ENCODE measurements at places on chromosomes 11 and 22.

DNA sequence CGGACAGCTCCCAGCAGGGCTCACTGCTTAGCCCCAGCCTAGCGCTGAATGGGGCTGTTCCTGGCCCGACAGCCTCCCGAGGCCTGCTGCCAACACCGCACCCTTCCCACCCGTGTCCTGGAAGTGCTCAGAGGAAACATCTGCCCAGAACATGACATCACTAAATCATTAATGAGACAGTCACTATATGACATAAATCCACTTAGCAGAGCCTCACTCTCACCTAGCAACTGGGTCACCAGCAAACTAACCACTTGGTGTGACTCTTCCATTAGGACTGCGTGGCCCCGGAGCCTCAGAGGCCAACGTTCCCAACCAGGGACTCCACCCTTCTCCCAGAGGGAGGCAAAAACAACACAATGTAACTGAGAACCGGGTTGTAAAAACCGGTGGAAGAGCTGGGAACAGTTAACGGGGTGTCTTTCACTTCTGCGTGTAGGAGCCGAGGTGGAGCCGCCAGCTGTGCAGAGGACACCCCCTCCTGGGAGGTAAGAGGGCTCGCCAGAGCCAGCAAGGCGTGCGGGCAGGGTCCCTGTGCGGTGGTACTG, 21.4 kb upstream of the PACSIN2 start:
- no peak for DNase-seq

DNA sequence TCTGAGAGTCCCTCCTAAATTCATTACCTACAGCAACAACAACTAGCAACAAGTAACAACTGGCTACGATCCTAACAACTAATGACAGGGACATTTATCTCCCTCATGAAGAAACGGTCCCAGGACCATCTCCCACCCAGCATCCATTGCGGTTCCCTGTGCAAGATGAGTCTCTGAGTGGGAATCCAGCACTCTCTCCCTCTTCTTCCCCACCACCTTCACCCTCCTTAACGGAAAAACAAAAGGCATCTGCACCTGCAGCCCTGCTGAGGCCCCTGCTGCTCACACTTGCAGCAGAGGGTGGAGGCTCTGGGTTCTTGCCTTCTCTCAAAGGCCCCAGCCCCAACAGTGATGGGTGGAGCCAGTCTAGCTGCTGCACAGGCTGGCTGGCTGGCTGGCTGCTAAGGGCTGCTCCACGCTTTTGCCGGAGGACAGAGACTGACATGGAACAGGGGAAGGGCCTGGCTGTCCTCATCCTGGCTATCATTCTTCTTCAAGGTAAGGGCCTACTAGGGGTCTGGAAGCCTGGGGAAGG, at the start of gene CD3G:
Gene CD3G (plus strand): TSS at position 364 of the 535 bp plus-strand sequence. CDS start 80 bp downstream, at position 444.
- no peak for DNase-seq

GRCh38 chr22:33687464-33687863, 232.8 kb downstream of the LARGE1 start:
- DNase-seq: no peak

GRCh38 chr11:64268025-64268892, 16.2 kb downstream of the BAD start:
- DNase-seq: no peak

DNA sequence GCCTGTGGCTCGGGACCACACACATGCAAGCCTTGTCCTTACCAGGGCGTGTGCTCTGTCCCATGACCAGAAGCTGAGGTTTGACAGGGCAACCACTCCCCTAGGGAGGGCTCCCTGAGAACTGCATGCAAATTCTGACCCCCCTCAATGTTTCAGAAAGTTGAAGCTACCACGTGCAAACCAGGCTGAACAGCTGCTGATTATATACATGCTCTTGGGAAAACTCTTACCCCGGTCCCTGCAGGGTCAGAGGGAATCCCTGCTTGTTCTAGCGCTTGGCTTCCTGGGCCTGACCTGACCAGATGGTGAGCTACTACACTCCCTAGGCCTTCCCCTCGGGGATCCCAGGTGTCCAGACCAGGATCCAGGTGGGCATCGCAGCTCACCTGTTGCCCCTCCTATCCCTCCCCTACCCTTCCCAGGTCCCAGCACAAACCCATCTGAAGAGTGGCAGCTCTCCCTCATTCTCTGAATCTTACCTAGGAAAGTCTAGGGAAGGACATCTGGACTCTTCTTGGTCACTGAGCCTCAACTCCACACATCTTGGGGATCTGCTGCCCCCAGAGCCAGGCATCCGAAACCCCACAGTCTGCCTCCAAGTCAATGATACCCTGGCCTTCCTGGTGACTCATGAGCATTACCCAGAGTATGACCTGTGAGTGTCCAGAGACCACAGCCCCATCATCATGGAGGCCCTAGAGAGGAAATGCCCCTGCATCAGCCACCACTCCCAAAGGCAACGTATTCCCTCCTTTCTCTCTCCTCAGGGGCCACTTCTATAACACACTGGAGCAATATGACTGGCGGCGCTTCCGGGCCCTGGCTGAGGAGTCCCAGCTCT, 61.5 kb downstream of the BTG4 start:
- DNase-seq: no peak

- peak; percentile 1 for DNase-seq
Observed at GRCh38 chr22:20646906-20647305, 127.0 kb upstream of the SERPIND1 start.

DNA sequence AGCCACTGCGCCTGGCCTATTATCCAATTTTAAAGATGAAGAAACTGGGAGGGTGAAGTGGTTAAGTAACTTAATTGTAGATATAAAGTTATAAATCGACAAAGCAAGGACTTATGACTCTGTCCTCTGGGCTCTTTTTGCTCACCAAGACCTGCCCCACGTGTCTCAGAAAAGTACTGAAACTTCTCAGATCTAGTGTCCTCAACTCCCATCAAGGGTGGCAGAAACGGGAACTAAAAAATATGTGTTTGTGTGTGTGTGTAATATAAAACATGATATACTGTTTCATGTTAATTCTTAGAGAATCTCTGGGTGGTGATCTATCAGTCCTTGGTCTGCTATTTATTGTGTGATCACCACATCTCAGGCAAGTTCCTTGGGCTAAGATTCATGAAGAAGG, 104.9 kb downstream of the GAB2 start:
- DNase-seq: no peak

GRCh38 chr11:92738276-92738675, 231.2 kb upstream of the MTNR1B start:
- DNase-seq: no peak

Data from natural killer cell (primary cell).